ENCODE measurements at places on chromosomes 12 and 14.

DNA sequence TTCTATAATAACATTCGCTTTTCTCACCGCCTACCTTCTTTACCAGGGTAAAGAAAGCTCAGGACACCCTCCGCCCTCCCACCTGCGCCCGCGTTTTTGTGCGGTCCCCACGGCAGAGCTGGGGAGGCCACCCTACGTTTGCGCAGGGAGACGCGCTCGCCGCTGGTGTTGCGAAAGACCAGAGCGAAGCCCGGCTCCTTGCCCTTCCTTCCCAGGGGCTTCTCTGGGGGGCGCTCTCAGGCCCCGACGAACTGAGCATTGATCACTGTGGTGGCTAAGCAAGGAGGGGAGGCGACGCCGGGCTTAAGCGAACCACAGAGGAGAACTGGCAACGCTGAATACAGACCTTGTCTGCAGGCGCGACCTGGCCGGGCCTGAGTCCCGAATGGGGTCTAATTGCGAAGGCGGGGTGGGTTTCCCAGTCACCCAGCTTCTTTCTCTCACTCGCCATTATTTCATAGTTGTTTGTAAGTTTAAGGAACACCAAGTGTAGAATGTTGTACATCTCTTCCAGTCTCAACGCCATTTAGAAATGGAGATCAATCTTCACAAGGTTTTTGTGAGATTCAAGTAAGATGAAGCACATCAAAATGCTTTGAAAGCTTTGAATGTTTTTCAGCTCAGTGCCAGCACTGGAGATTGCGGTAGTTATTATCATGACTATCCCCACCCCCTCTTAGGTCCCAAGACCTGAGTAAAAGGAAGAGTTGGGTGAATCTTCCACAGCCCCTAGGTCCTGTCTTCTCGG lies 1.7 kb upstream of the NKX2-1 start:
- DNase-seq: no peak

DNA sequence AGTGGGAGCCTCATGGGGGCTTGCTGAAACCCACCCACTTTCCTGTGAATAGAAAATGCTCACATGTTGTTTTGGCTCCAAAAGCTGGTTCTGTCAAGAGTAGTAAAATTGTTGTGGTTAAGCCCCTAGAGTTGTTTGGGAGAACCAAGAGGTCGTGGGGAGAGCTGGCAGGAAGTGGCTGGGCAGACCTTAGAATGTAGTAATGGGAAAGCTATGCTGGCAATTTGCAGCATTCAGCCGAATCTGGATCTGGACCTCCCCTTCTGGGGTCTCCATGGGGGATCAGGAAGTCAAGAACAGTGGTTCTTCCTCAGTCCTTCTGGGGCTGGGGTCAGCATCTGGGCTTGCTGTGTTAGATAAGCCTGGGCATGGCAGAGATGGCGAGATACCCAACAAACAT lies 150.6 kb upstream of the TBX3 start:
- no peak for DNase-seq

DNA sequence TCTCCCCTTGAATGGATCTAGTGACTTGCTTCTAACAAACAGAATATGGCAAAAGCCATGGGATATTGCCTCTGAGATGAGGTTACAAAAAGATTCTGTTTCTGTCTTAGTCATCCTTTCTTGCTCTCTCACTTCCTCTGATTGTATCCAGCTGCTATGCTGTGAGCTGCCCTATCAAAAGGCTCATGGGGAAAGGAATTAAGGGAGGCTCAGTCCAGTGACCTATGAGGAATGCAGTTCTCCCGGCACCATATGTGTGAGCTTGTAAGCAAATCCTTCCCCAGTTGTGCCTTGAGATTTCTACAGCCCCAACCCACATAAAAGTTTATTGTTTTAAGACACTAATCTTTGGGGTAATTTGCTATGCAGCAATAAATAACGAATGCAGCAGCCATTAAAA lies 183.1 kb downstream of the KLHL28 start:
- DNase-seq: no peak

- DNase-seq: no peak
Observed at GRCh38 chr12:97520106-97520505, 57.5 kb downstream of the RMST start.

DNA sequence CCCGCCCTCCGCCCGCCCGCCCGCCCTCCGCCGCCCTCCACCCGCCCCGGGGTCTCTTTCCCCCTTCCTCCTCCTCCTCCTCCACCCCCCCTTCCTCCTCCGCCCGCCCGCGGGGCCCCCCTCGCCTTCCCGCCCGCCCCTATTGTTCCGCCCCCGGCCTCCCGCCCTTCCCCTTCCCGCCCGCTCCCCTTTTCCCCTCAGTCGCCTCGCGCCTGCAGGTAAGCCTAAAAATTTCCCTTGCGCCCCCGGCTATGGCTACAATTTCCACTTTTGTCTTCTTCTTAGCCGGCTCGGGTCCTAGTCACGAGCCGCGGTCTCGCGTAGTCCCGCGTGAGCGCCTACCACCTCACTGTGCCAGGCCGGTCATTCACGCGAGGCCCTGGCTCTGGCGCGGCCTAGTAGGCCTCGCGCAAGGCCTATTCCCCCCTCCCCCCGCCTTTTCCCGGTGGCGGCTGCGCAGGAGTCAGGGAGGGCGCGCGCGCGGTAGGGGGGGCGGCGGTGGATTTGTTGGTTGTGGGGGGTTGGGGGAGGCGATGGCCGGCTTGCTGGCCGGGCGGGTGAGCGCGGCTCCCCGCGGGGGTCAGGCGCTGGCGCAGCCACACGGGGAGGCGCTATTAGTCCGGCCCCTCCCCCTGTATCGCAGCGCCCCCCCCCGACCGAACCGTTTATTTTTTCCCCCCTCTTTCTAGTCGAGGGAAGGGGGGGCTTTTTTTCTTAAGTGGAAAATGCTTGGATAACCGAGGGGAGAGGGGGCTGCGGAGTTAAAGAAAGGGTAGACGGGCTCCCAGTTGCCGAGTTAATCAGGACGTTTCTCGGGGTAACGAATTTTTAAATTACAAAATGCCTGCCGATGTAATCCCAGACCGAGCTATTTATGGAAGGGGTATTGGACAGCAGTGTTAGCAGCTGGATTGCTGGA lies 516 bp downstream of the PCBP2 start:
- DNase-seq: peak; percentile 83

DNA sequence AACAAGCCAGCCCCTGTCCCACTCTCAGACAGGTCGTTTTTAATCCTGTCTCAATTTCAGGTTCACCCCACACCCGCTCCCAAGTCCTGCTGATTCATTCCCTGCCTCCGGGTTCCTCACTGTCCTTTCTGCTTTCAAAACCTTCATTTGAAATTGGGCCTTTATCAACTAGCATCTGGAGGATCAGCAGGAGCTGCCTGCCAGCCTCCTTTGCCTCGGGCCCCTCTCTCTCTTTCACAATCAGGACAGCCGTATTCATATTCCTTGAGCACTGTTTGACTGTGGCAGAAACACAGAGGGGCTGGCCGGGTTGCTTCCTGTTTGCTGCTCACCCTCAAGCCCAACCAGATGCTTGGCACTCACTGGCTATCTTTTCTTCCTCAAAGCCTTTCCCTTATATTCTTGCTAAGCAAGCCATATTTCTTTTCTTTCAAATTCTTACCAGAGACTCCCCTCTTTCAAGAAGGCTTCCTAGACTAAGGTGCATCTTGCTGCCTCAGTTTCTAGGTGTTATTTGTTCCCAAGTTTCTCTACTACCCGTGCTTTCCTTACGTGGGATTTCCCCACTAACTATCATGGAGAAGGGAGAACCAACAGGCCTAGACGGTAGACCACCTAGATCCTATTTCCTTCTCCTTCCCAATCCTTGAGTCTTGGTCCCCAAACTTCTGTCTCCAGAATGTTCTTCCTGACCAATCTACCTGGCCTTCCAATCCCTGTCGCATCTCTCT lies 3.0 kb downstream of the GALNT6 start:
- DNase-seq: peak; percentile 58

DNA sequence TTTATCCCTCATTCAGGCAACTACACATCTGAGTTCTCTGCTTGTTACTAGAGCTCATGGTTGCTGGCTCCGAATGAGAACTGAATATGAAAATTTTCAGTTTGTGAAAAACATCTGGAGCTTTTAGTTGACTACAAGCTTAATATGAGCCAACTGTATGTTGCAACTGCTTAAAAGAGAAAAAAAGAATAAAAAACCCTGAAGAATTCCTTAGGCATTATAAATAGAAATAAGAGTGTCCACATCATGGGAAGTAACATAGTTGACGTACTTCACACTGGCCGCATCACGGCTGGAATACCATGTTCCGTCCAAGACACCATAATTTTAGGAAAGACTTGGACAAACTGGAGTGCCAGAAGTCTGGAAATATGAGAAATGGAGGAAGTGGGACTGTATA lies 57.9 kb downstream of the PDE3A start:
- DNase-seq: no peak

GRCh38 chr14:83425138-83425537 lies 1891.5 kb upstream of the SEL1L start:
- no peak for DNase-seq

GRCh38 chr12:70721216-70721615 lies 84.0 kb upstream of the PTPRB start:
- peak; percentile 64 for DNase-seq

DNA sequence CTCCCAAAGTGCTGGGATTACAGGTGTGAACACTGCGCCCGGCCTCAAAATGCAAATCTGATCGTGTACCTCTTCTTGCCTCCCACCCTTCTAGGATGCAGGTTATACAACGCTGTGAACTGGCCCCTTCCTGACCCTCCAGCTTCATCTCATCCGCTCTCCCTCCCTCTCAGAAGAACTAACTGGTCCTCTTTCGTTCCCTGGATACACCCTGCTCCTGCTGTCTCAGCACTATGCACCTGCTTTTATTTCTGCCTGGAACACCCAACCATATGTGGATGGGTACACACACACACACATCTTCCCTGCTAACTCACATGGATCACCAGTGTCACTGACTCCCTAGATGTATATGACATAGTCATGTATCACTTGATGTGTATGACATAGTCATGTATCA lies 56.1 kb upstream of the VASH1 start:
- no peak for DNase-seq

DNA sequence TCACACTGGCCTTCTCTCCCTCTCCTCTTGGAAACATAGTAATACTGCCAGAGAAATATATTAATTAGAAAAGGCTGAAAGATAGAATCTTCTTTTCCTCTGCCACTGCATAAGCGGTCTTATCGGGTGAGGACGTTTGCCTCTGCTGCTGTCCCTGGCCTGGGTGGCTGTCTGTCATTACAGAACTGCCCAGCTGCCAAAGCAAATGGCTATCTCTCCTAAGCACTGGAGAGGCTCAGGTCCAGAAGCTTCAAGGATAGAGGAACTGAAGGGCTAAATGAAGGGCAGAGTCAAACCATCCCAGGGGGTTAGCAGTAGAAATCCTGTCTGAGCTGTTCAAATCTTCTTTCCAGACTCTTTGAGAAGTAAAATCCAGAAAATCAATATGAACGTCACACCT lies 198.6 kb upstream of the CAND1 start:
- DNase-seq: no peak

GRCh38 chr12:62934799-62935674 lies at the start of gene PPM1H:
Gene PPM1H (minus strand): TSS chr12:62935150. CDS start chr12:62934736, 414 bp downstream.
- peak; percentile 85 for DNase-seq

- peak; percentile 45 for DNase-seq
Observed at GRCh38 chr12:51846911-51847642, 1.4 kb downstream of the FIGNL2 start.

- DNase-seq: no peak
Observed at GRCh38 chr14:104676694-104677511, 12.5 kb upstream of the INF2 start.
